ENCODE measurements at places on chromosomes 3 and 15.

GRCh38 chr3:65955792-65956477, 82.8 kb downstream of the MAGI1 start:
- no peak for DNase-seq

- no peak for DNase-seq
These were observed 7.3 kb downstream of the SHOX2 start for GRCh38 chr3:158098834-158099424.

- DNase-seq = no peak
These were observed 635.9 kb upstream of the SUCLG2 start for GRCh38 chr3:68290333-68290732.

- no peak for DNase-seq
These were observed 4.8 kb upstream of the ATP2B2 start for GRCh38 chr3:10510086-10510742.

- no peak for DNase-seq
These were observed 20.1 kb upstream of the SELENOT start for GRCh38 chr3:150583028-150583427.

- DNase-seq = no peak
These were observed 111.5 kb downstream of the FILIP1L start for GRCh38 chr3:100002599-100003350.

- DNase-seq = no peak
These were observed 6.8 kb downstream of the ANXA2 start for GRCh38 chr15:60390871-60391501.

DNA sequence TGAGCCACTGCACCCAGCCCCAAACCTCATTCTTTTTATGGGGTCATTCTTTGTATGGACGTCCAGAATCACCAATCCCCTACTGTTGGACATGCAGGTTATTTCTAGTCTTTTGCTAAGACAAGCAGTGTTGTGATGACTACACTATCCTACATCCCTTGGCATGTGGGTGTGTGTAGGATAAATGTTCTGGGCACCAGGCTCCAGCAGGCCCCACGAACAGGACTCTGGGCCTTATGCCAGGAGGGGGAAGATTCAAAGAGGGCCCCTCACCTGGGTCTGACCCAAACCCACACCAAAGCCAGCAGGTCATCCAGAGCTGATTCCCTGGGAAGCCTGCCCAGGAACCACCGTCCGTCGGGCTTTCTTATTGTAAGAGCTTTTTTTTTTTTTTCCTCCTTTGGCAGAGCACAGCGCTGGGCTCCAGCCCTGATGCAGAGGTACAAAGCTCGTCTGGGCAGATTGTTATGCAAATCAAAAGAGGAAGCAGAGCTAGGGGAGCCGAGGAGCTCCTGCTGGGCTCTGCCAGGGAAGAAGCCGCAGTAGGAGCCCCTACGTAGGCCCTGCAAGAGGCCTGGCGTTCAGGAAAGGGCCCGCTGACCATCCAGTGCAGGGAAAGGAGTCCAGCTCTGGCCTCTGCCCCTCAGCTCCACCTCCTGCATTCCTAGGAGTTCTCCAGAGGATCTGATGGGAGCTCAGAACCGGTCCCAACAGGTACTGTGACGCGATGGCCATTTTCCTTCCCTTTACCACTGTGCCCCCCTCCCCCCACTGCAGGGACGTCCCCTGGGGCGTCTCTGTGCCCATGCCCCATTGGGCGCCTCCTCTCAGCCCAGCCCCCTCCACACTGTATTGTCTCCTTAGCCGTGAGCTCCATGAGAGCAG, 29.0 kb upstream of the FURIN start:
- peak; percentile 65 for DNase-seq

Measured in common myeloid progenitor, CD34-positive (primary cell).